ENCODE measurements at places on chromosomes 1 and 21. TPM values are rescaled to one million over a fixed set of nuclear protein-coding genes. Genes with fewer than 3 reads are reported as not detected.

- no peaks in the 10 kb centered on the region for H3K27me3 ChIP-seq
- H3K27ac ChIP-seq: no peak overlapping the region
- H3K4me1 ChIP-seq: no peaks in the 10 kb centered on the region
- no peak overlapping the region for H3K4me3 ChIP-seq
These were observed 186.9 kb downstream of the RRAGC start for GRCh38 chr1:38672692-38673091.

- DNase-seq: no peak
- H3K36me3 ChIP-seq: 0 out of 2 replicates have a peak, but pooled peaks cover 6% of the 10 kb centered on the region
- H3K27me3 ChIP-seq: no peaks in the 10 kb centered on the region
- H3K4me1 ChIP-seq: no peaks in the 10 kb centered on the region
These were observed 16.4 kb upstream of the RNF186 start for GRCh38 chr1:19831441-19831840.

- no peak overlapping the region for H3K27ac ChIP-seq
- no peaks in the 10 kb centered on the region for H3K27me3 ChIP-seq
- H3K4me1 ChIP-seq: no peaks in the 10 kb centered on the region
- H3K4me3 ChIP-seq: no peak overlapping the region
- no peak for DNase-seq
- no peaks in the 10 kb centered on the region for H3K36me3 ChIP-seq
These were observed 21.3 kb upstream of the KCNE2 start for GRCh38 chr21:34342476-34342875.

DNA sequence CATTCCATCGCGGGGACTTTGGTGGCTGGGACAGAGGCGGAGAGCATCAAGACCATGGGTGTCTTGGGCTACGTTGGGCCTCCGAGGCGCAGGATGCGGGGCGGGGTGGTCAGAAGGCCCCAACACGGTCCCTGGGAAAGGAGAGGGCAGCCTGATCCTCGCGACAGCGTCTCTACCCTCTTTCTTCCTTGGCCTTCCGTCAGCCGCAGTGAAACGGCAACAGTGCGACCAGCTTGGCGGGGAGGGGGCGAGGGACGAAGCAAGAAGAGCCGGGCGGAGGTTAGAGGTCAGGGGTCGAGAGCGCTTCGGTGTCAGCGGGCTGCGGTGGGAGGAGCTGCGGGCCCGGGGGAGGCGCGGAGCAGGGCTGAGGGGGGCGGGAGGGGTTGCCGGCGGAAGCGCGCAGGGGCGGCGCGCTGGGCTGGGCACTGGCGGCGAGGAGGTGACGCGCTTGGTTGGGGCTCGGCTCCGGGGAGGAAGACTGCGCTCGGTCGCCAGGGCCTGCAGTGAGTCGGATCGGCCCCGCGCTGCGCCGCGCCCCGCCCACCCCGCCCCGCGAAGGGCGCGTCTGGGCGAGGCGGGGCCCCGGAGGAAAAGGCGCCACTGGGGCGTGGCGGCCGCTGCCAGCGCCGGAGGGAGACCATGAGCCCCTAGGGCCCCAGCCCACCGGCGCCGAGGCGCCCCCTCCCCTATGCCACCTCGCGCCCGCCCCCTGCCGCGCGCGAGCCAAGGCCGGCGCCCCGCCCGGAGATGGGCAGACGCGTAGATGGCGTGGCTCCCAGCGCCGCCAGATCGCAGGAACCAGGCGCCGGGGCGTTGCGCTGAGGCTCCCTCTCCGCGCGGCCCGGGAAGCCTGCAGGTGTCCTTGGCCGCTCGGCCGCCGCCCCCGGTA lies at the start of gene KCNC4:
Gene KCNC4, plus strand, starts transcription at position 600 of the 889 bp plus-strand sequence. CDS start 1,186 bp downstream, outside the sequence.
- H3K4me1 ChIP-seq: peaks cover 28% of the 10 kb centered on the region
- DNase-seq: peak; percentile 92
- H3K27me3 ChIP-seq: peaks cover 36% of the 10 kb centered on the region

The PTTG1IP gene
- total RNA-seq: 168 TPM

The KLHDC7A gene
- 19.9 TPM for total RNA-seq

GRCh38 chr1:175844877-175845276 lies 101.5 kb upstream of the TNR start:
- peaks cover 4% of the 10 kb centered on the region for H3K4me1 ChIP-seq
- no peak overlapping the region for H3K27ac ChIP-seq
- no peaks in the 10 kb centered on the region for H3K36me3 ChIP-seq
- no peak overlapping the region for H3K4me3 ChIP-seq

- no peaks in the 10 kb centered on the region for H3K27me3 ChIP-seq
- H3K27ac ChIP-seq: no peak overlapping the region
These were observed 38.1 kb downstream of the TNFRSF9 start for GRCh38 chr1:7902478-7903085.

- DNase-seq: no peak
- no peak overlapping the region for H3K27ac ChIP-seq
- no peaks in the 10 kb centered on the region for H3K36me3 ChIP-seq
- no peak overlapping the region for H3K4me3 ChIP-seq
- no peaks in the 10 kb centered on the region for H3K27me3 ChIP-seq
- H3K4me1 ChIP-seq: peaks cover 7% of the 10 kb centered on the region
These were observed 33.7 kb downstream of the ATP5PO start for GRCh38 chr21:33881689-33882440.

DNA sequence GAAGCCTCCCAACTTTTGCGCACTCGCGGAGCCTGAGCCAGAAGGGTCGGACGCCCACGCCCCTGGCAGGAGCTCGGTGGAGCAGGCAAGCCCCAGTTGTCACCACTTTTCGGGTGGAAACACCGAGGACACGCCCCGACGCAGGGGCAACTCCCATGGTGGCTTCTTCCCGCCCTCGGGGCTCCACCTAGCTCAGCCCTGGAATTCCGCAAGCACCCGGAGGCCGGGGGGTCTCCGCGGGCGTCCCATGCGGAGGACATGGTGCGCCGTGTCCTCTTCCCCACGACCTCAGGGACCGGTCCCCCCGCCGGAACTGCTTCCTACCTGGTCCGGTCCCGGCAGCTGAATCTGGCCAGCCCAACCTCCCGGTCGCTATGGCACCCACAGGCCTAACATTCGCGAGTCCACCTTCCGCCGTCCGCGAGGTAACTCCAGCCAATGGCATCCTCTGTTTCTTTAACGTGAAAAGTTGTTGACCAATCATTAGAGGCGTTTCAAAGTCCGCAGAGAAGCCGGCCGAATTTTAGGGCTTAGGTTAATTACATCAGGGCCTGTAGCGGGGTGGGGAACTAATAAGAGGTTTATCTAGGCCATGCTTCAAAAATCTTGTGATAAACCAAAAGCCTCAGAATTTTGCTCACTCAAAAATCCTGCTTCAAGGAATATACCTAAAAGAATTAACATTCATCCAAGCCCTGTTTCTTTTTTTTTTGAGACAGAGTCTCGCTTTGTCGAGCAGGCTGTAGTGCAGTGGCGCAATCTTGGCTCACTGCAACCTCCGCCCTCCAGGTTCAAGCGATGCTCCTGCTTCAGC lies at the start of gene STPG1:
Gene STPG1, minus strand, starts transcription at position 433 of the 814 bp plus-strand sequence. CDS start 12,394 bp downstream, outside the sequence.
- no peaks in the 10 kb centered on the region for H3K36me3 ChIP-seq
- H3K4me3 ChIP-seq: peak within 1 kb of the TSS; percentile 67
- no peaks in the 10 kb centered on the region for H3K27me3 ChIP-seq
- peak; percentile 92 for DNase-seq
- peaks cover 14% of the 10 kb centered on the region for H3K4me1 ChIP-seq
- H3K27ac ChIP-seq: peak within 1 kb of the TSS; percentile 62

DNA sequence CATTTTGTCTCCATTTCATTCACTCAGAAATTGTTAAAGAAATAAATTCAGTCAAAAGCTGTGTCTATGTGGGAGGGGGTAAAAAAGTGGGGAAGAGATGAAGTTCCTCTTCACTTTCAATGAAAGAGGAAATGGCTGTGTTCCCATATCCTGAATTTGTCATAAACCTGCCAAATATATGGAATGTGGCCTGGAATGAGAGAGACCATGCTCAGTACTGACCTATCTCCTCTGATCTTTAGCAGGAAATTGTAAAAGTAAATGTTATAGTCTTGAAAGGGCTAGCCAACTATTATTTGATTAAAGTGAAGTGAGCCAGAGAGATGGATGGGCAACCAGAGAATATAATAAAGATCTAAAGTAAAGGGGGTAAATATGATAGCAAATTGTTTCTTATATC lies 130.3 kb upstream of the C21orf91 start:
- no peak overlapping the region for H3K27ac ChIP-seq
- no peaks in the 10 kb centered on the region for H3K36me3 ChIP-seq
- DNase-seq: no peak
- no peak overlapping the region for H3K4me3 ChIP-seq

The ANGPTL3 gene
- not detected for total RNA-seq

All from GM23338 (cell line).